Activated CD4-positive, alpha-beta T cell treated with anti-CD3 and anti-CD28 coated beads for 24 hours (primary cell): ENCODE measurements at places on chromosomes 7 and 10.

DNA sequence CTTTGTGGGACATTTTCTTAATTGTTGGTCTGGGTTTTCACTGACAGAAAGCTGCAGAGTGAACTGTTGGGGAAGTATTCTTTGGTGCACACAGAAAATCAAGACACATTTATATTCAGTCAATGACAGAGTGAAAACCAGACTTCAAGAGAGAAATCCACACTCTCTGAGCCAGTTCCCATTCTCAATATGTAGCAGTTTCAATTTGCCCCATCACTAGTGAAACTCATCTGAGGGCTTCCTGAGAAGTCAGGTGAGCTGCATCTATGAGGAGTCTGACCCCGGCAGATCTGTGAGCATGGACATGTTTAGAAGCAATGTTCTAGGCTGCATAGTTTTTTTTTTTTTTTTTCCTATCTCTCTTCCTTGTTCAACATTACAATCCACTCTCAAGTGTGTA lies 163.7 kb upstream of the AHR start:
- no peak for DNase-seq

DNA sequence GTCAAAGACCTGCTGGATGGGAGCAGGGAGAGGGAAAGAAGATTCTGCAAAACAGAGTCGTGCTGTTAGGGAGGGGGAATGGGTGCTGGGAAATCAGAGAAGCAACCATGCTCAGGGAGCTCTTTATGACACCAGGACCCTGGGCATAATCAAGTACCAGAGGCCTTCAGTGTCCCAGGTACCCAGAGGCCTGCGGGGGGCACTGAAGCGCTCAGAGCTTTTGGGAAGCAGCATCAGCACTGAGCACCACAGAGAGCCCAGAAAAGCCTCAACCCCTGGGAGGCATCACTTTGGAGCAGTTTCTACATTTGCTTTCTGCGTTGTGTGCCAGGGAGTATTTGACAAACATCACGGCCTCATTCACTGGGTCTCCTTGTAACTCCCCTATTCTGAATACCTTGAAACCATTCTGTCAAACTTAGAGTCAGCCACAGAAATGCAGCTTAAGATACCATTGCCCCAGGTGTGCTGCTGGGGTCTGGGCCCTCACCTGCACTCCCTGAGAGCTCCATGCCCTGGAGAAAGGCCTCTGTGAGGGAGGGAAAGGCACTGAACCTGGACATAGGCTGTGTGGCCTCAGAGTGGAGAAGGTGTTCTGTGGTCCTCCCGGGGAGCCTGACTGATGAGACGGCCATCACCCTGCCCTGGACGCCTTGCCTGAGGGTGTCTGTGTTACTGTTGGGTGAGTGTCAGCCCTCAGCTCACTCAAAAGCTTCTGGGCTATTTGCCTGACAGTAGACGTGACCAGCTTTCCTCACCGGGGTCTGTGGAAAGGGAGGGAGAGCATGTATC lies 37.1 kb downstream of the CXCL12 start:
- no peak for DNase-seq

DNA sequence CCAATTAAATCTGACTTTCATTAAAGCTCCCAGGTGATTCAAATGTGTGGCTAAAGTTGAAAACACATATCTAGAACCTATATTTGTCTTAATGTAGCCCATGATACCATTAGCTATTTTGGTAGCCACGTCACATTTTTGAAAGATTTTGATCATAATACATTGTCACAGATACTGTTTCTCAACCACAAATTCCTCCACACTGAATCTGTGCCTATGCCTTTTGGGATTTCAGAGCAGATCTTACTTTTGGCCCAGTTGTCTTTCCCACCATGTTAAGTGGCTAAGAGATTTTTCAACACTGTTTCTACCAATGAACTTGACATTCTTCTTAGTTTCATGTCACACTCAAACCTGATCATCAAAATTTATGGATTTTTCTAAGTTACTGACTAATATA lies 47.4 kb downstream of the CH25H start:
- no peak for DNase-seq

DNA sequence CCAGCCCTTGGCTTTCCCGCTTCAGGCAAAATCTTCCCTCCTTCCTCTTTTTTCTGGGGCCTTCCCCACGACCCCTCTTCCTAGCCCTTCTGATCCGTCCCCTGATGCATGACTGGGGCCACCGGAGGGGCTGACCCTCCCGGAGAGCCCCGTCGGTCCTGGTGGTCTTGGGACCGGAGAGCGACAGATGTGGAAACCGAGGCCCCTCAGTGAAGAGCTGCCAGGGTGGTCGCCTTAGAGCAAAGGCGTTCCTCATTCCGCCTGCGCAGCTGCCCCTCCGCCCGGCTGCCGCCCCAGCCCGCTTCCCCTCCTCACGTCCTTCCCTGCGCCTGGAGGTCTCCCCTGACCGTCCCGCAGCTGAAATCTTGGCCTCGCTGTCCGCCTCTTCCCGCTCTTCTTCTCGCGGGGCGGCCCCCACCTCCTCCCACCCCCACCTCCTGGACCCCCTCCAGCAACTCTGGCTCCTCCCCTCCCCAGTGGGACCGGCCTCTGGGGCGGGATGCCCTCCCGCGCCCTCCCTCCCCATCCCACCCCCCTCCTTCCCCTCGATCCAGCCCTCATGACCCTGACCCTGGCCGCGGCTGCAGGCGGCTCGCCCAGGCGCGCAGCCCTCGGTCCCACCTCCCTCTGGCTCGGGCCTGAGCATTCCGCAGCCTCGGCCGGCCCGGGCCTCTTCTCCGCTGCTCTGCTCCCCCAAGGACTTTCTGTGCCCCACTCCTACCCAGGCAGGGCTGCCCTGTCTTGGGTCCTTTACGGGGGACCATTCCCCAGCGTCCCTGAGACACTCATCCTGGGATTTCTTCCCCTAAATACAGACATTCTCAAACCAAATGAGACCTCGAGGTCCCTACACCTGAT lies at the start of gene RARRES2:
TSS of gene RARRES2 (minus strand) at position 367 of the 858 bp plus-strand sequence. CDS start 1,020 bp downstream, outside the sequence.
- no peak for DNase-seq

- no peak for DNase-seq
Measured at GRCh38 chr7:94907026-94907810, at the start of gene PPP1R9A. TSS of gene PPP1R9A (plus strand) at chr7:94907594. CDS start at chr7:94910114, 2,520 bp downstream.

DNA sequence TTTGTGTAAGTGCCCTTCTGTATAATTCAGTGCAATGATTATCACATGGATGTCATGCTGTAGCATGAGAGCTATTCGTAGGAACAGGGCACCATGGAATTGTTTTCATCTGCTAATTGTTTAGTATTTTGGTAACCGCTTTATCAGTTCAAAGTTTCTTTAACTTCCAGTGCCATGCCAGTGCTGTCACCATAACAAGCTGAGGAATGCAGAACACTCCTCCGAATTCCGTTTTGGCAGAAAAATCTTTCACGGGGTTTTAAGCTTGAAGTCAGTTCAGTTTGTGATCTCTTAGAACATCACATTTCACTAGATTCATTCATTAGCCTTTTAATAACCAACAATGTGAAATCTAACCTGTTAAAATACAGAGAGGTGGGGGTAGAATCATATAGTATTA lies 117.2 kb upstream of the SEMA3C start:
- no peak for DNase-seq

- DNase-seq: no peak
Measured at GRCh38 chr7:95865716-95866371, 93.5 kb downstream of the DYNC1I1 start.

- no peak for DNase-seq
Measured at GRCh38 chr10:89475125-89475524, 60.3 kb downstream of the SLC16A12 start.

- DNase-seq: no peak
Measured at GRCh38 chr7:48097521-48098231, 8.6 kb downstream of the UPP1 start.

- no peak for DNase-seq
Measured at GRCh38 chr7:155508376-155509358, 37.7 kb downstream of the CNPY1 start.

- DNase-seq: no peak
Measured at GRCh38 chr10:114624951-114625780, 32.9 kb downstream of the ABLIM1 start.

- no peak for DNase-seq
Measured at GRCh38 chr10:27536437-27536836, 32.3 kb downstream of the RAB18 start.

- no peak for DNase-seq
Measured at GRCh38 chr10:110058212-110058611, 50.4 kb downstream of the ADD3 start.

GRCh38 chr10:129896860-129897200 lies 67.2 kb downstream of the EBF3 start:
- DNase-seq: no peak

DNA sequence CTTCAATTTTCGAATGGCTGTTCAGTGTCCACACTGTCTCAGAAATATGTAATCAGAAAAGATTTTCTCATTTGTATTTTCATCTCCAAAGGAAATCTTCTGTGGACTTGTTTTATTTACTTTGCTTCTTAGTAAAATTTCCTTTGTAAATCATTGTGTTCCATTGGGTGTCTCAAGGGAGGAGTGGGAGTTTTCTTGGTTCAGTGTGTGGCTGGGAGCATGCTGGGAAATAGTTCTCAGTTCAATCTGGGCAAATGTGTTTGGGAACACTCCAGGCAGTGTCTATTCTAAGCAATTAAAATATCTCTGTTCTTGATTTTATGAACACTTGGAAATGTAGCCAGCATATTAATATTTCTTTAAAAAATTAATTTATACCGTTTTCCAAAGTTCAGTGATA lies 1019.8 kb downstream of the CNTNAP2 start:
- no peak for DNase-seq

GRCh38 chr7:141039376-141039775 lies 24.6 kb upstream of the MRPS33 start:
- no peak for DNase-seq

DNA sequence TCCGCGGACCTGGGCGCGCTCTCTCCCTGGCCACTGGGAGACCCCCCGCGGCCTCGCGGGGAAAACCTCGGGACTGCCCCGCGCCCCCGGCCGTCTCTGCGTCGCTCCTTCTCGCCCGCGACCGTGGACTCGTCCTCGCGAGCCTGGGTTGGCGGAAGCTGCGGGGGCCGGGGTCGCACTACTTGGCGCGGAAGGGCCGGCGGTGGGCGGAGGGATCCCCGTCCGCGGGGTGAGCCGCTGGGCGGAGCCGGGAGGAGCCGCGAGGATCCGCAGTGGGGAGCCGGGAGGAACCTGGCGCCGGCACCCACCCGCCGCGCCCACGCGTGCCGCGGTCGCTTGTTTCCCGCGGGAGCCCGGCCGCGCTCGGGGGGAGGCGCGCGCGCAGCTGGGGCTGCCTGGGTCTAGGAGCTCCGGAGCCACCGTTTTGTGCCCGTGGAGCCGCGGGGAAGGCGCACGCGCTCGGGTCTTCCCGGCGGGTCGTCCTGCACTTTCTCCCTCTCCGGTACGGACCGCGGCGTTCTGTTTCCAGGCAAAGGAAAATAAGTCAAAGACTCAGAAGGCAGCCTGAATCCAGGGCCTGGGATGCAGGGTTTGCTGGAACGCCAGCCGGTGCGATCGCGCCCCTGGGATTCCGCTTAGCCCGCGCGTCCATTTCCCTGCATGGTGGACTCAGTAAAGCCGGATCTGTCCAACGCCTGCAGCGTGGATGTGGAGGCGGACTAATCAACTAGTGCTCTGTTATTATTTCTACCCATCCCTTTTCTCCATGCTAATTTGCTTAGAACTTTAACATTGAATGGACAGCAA lies 28.7 kb upstream of the KMT2C start:
- DNase-seq: peak; percentile 68

- no peak for DNase-seq
Measured at GRCh38 chr7:14195079-14195478, 205.6 kb upstream of the ETV1 start.

- no peak for DNase-seq
Measured at GRCh38 chr10:95214793-95215192, 20.8 kb downstream of the ACSM6 start.

- no peak for DNase-seq
Measured at GRCh38 chr7:45153233-45153632, 4.4 kb upstream of the RAMP3 start.

DNA sequence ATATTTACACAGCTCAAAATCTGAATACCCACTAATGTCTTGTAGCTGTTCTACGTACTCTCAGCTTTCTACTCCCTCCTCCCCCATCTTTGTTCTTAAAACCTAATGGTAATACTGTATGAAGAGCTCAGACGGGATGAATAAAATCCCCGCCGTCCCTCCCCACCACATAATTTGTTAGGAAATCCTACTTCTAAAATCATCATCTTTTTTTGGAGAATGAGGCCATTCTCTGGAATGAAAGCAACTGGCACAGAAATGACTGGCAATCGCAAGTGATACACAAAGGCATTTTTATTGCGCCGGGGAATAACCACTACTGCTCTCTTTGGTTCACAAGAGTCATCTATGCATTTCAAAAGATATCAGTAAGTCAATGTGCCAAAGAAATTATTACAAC lies 27.3 kb downstream of the SLC35B4 start:
- DNase-seq: no peak

DNA sequence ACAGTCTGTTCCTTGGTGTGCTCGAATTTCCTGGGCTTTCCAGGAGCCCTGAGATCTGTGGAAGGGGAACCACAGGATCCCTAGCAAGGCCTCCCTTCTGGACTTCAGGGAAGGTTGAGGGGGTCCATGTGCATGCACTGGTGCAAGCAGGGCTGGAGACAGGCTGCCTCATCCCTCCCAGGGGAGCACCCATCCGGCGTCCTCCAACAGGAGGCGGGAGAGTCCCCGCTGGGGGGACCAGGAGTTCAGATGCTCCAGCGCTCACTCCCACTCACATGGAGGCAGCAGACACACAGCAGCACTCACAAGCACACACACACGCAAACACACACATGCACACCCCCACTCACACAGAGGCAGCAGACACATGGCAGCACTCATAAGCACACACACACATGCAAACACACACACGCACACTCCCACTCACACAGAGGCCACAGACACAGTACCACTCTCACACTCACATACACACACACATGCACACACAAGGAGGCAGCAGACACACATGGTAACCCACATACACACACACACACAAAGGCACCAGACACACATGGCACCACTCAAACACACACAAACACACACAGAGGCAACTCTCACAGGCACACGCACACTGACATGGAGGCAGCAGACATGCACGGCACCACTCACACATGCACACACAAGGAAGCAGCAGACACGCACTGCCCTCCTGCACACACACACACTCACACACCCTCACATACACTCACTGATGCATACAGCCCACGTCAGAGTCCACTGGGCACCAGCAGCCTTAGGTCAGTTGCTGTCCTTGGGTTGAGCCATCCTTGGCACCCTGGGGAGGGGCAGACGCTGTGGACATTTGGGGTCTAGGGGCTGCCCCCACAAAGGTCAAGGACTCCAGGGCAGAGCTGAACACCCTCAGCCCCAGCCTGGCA lies 247.0 kb upstream of the PPP2R2D start:
- DNase-seq: no peak

GRCh38 chr7:70926666-70927065 lies 205.3 kb upstream of the GALNT17 start:
- no peak for DNase-seq

- peak; percentile 29 for DNase-seq
Measured at GRCh38 chr7:43906331-43907010, at the start of gene URGCP. TSS of gene URGCP (minus strand) at chr7:43906596. CDS start at chr7:43906575, 21 bp downstream.

DNA sequence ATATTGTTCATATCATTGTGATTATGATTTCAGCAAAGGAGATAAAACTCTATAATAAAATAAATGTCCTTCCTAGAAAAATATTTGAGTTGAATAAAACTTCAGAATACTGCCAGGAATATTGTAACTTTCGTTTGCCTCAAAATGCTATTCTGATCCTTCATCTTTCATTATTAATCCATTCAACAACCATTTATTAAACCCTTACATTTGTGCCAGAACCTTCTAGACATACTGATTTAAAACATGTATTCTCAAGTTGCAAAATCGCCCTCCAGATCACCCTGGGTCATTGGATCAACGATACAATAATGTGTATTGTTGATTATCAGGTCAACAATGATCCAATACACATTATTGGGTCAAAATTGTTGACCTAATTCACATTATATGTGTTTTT lies 759.8 kb downstream of the CNTNAP2 start:
- no peak for DNase-seq
